Caco-2 (cell line): ENCODE measurements at places on chromosomes 5 and 9. TPM values are rescaled to one million over a fixed set of nuclear protein-coding genes. Genes with fewer than 3 reads are reported as not detected.
A peak's percentile ranks its signal among the peaks of the same experiment; 100 is the strongest.

Gene NHP2
- 127 and 142 TPM in 2 replicates for total RNA-seq

Gene PCDHB6
- not detected in 2 replicates for total RNA-seq

Gene CKMT2
- not detected in 2 replicates for total RNA-seq

Gene FSD1L
- 4.7 and 5.7 TPM in 2 replicates for total RNA-seq

DNA sequence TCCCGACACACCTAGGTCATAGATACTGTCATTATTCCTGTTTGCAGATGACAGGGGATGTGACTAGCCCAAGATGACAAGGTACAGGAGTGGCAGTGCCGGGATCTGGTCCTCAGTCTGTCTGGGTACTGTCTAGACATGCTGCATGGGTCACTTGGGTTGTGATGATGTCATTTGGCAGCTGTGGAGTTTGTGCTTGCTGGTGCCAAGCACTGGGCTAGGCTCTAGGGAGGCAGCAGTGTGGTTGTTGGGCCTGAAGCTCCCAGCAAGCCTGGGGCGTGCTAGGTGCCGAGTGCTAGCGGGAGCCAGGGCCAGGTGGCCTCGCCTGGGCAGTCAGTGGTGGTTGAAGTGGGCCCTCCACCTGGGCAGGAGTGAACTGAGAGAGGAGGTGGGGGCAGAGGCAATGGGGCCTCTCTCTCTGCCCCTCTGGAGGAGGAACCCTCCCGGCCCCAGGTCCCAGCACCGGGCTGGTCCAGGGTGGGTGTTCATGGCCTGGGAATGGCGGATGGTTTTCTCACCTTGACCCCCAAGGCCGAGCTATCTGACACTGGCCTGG is 8.8 kb upstream of the ASB6 start:
- H3K27me3 ChIP-seq = no peaks in the 10 kb centered on the region
- no peaks in the 10 kb centered on the region for H3K4me1 ChIP-seq
- peak overlapping the region; percentile 17 for H3K27ac ChIP-seq
- H3K36me3 ChIP-seq = no peaks in the 10 kb centered on the region
- no peak for DNase-seq
- no peak overlapping the region for H3K4me3 ChIP-seq

DNA sequence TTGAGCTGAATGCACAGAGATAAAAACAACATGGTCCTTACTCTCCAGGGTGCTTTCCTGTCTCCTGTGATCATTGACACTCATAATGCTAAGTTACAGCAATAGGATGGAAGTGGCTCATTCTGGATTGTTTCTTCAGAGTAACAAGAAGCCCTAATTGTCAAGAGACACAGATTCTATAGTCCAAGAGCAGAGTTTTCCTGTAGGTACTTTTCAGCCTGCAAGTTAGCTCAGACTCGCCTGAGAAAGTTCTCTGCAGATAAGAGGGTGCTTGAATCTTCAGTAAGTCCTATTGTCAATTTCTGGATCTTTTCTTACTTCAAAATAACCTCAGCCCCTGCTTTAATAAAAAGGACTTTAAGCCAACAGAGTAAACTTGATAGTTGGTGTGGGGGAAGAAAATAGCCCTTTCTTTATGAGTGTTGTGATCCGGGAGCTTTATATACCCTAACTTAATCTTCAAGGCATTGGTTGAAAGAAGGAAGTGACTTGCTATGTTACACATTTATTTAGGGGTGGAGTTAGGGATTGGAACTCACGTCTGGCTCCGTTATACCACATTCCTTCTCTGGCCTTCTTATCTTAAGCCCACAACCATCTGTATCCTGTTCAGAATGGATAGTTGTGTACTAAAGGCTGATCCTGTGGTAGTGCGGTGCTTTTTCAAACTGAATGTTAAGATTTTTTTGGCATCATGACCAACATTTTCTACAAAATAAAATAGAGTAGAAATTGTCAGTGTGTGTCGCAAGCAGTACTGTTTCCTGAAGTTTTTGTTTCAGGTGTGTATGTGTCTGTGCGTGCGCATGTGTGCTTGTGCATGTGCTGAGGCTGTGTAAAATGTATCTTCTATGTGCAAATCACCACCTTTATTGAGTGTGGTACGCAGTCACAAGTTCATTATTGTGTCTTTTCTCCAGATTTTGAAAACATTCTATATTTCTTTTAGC is 173.9 kb downstream of the WDR70 start:
- H3K27me3 ChIP-seq = no peaks in the 10 kb centered on the region
- no peak overlapping the region for H3K4me3 ChIP-seq
- peaks cover 9% of the 10 kb centered on the region; the same call in 1 of the 2 replicates for H3K4me1 ChIP-seq
- no peak for DNase-seq
- H3K27ac ChIP-seq = no peak overlapping the region

DNA sequence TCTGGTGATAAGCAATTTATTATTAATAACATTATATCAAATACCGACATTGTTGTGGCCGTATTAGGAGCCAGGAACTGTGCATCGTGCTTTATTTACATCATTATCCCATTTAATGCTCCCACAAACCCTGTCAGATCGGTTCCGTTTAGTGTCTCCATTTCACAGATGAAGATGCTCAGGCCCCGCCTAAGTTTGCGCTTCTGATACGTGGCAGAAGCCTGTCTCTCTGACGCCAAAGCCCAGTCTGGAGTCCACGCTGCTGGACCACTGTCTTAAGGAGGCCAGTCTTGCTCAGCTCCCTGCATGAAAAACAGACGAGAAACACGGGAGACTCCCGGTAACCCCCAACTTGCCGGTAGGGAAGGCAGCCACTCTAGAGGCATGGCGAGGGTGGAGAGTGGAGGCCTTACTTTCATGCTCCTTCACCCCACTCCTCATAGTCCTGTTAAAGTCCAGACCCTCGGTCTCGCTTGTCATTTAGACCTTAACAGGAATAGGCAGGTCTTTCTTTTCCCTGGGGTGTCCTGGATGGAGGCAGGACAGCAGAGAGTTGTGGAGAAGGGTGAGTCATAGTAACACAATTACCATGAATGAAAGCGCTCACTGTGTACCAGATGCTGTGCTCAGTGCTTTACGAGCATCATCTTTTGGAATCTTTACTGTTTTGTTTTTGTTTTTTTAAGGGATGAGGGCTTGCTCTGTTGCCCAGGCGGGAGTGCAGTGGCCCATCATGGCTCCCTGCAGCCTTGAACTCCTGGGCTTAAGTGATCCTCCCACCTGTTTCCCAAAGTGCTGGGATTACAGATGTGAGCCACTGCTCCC is 872 bp downstream of the TXNDC15 start:
- H3K36me3 ChIP-seq = no peaks in the 10 kb centered on the region
- DNase-seq = peak; percentile 32
- H3K4me3 ChIP-seq = peak overlapping the region; percentile 88
- H3K27ac ChIP-seq = peak overlapping the region; percentile 90
- H3K4me1 ChIP-seq = no peaks in the 10 kb centered on the region; the same call in 1 of the 2 replicates

GRCh38 chr9:114450833-114451706 is 54.2 kb downstream of the WHRN start:
- no peaks in the 10 kb centered on the region for H3K36me3 ChIP-seq
- no peak overlapping the region for H3K4me3 ChIP-seq
- no peak overlapping the region for H3K27ac ChIP-seq
- no peak for DNase-seq
- H3K4me1 ChIP-seq = no peaks in the 10 kb centered on the region

DNA sequence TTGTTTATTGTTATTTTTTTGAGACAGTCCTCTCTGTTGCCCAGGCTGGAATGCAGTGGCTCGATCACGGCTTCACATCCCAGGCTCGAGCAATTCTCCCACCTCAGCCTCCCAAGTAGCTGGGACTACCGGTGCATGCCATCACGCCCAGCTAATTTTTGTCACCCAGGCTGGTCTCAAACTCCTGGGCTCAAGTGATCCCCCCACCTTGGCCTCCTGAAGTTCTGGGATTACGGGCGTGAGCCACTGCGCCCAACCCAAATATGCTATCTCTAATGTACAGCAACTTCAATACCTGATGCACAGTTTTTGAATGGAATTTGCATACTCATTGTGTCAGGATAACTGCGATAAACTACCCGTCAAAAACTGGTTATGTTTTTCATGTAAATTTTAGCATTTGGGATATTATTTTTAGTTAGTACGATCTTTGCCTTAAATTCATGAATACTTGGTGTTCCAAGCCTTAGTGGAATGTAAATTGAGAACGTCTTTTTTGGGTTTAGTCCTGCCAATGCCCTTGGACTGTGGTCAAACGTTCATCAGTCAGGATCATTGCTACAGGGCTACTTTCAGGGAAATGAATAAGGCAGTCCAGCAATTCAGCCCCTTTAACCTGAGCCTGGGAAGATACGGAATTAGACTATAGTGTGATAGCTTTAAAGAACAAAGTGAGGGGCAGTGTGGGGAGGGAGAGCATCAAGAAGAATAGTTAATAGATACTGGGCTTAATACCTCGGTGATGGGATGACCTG is 4.4 kb downstream of the UGCG start:
- no peak for DNase-seq
- H3K4me3 ChIP-seq = no peak overlapping the region
- no peaks in the 10 kb centered on the region for H3K27me3 ChIP-seq
- no peak overlapping the region for H3K27ac ChIP-seq
- H3K36me3 ChIP-seq = no peaks in the 10 kb centered on the region

- H3K27ac ChIP-seq = no peak overlapping the region
- no peak for DNase-seq
- H3K27me3 ChIP-seq = no peaks in the 10 kb centered on the region
- peaks cover 10% of the 10 kb centered on the region for H3K4me1 ChIP-seq
- peaks cover 2% of the 10 kb centered on the region; the same call in 1 of the 2 replicates for H3K36me3 ChIP-seq
Measured at GRCh38 chr5:126477294-126478117, 54.3 kb downstream of the GRAMD2B start.

- no peaks in the 10 kb centered on the region for H3K27me3 ChIP-seq
- H3K4me1 ChIP-seq = peaks cover 13% of the 10 kb centered on the region; the same call in 1 of the 2 replicates
- H3K36me3 ChIP-seq = no peaks in the 10 kb centered on the region
- no peak for DNase-seq
Measured at GRCh38 chr5:39700523-39700922, 275.7 kb upstream of the DAB2 start.
